ENCODE measurements at places on chromosomes 3 and 15.

DNA sequence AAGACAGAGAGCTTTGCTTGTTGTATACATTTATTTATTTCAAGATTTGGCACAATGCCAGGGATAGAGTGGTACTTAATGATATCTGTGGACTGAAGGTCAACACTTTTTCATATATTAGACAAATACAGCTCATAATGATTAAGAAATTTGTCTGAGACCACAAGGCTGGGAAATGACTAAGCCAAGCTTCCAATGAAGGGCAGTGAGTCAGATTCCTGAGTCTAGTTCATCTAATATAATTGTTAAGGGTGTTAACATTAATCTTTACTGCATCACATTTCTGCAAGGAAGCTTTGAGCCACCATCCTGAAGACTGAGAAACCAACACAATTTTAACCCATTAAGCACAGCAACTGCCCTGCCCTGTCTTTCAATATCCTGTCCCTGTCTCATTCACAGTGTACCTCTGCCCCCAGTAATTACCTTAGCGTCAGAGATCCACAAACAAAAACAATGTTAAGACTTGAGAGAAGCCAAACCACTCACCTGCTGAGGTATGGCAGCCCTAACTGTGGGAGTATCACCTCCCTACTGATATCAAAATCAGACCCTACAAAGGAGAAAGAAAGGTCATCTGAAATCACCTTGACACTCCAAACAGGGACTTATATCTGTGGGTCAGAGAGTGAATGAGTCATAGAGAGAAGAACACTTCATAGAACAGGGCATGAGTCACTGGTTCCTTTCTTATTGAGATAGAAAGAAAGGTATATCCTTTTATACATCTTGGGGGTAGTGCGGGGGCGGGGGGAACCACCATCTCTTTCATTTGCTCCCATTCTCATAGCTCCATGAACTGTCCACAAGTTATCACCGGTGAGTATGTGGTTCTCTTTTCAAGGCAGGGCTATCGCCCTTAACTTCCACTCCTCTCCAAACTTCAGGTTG, 74.7 kb downstream of the MAGI1 start:
- no peak for DNase-seq

GRCh38 chr3:192899540-192899982, 18.1 kb downstream of the MB21D2 start:
- DNase-seq = no peak

- DNase-seq = no peak
Observed at GRCh38 chr3:48402281-48402732, 27.6 kb downstream of the PLXNB1 start.

GRCh38 chr15:94110476-94111130, 120.8 kb upstream of the MCTP2 start:
- DNase-seq = no peak

- no peak for DNase-seq
Observed at GRCh38 chr3:41290736-41291135, 91.4 kb downstream of the CTNNB1 start.

Measured in stimulated activated CD8-positive, alpha-beta memory T cell treated with anti-CD3 and anti-CD28 coated beads, Interleukin-2, amount 100 ng/mL, for 1 hour (primary cell).